ENCODE measurements at places on chromosomes 16 and 17.

DNA sequence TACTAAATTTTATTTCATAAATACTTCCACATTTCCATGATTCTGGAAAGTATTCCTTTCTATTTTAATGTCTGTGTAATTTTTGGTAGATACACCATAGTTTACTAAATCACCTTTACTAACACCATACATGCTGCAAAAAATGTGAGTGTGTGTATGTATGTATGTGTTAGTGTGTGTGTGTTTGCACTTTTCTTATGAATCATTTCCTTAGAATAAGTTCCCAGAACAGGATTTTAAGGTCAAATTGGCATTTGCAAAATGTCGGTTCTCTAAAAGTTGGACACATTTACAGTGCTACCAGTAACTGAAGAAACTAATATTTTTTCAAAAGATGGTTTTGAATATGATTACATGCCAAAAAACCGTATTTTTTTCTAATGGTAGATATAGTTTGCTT is 137.1 kb downstream of the CYB561 start:
- DNase-seq, result no peak

DNA sequence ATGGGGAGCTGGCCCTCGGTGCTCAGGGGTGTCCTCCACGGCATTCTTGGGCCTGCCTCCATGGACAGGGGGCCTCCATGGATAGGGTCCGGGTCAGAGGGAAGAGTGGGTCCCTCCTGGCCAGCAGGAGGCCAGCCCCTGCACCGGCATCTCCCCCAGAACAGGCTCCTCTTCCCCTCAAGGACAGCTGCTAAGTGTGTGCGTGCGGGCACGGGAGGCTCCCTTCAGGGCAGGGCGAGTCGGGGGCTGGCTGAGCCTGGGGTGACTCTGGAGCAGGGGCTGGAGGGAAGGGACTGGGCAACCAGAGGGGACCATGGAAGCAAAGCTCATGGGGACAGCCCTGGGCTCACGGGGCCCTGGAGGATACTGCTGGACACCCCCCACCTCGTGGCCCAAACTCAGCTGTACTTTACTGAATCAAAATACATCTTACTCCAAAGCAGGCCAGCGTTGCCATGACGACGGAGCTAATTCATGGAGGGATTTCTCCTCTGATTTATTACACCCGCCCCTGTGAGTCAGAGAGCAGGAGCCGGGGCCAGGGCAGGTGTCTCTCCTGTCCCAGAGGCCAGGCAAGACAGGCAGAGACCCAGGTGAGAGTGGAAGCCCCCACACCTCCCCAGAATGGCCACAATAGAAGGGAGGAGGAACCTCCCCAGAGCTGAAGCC is 2.1 kb downstream of the CASKIN1 start:
- no peak for DNase-seq

- no peak for DNase-seq
Measured at GRCh38 chr17:80428363-80428762, 13.4 kb downstream of the ENDOV start.

DNA sequence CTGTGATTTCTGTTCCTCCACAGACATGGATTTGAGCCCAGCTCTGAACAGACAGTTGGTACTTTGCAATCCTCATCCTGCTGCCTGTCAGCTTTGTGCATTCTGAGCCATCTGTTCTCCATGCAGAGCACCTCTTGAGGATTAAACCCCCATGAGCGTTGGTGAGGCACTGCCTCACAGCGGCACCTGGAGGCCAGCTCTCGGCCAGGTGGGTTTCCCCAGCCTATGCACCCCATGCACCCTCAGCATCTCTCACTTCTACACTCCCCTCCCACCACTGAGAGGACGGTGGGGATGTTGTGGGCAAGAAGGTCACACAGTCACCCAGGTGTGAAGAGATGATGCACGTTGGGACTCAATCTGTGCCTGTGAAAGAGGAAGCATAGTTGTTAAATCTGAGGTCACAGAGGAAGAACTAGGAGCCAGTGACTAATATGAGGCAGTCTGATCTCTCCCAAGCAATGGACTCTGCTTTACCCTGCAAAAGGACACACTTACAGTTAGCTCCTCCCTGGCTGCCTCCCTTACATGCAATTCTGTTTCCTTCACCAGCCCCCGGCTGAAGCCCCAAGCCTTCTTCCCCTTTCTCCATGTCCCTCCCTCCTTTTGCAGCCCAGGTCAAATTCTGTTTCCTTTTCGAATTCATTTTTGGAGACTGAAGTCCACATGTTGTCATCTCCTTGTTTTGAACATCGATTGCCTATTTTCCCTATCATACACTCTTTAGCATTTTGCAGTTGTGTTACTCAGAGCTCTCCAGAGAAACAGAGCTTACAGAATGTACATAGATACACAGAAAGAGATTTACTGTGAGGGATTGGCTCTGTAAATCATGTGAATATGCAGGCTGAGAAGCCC is 58.5 kb downstream of the HS3ST3B1 start:
- DNase-seq, result no peak

- DNase-seq, result no peak
Measured at GRCh38 chr17:76957678-76958464, 89.7 kb downstream of the MGAT5B start.

DNA sequence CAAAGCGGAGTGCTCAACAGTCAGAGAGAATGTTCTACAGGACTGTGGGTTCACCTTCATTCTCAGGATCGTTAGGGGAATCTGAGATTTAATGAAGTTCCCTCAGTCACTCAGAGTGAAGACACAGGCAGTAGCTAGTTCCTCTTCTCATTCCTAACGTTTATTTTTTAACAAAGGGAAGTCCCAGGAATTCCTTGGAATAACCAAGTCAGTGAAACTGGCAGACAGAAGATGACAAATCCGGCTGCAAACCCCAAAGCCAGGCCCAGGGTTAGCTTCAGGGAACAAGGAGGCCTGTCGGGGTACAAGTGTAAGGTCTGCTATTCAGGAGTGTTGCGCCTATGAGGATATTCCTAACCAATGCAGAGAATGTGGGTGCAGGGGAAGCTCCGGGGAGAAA is 42.0 kb downstream of the COTL1 start:
- DNase-seq, result no peak
